ENCODE measurements at places on chromosomes 12 and 14. TPM values are rescaled to one million over a fixed set of nuclear protein-coding genes. Genes with fewer than 3 reads are reported as not detected.

- H3K4me3 ChIP-seq, result no peak overlapping the region
- H3K27ac ChIP-seq, result no peak overlapping the region
- DNase-seq, result peak; percentile 5
- no peaks in the 10 kb centered on the region for H3K36me3 ChIP-seq
Observed at GRCh38 chr12:102343361-102344121, 136.8 kb downstream of the IGF1 start.

GRCh38 chr14:102733326-102733725, 43.9 kb upstream of the TRAF3 start:
- H3K27ac ChIP-seq, result no peak overlapping the region
- no peaks in the 10 kb centered on the region for H3K4me1 ChIP-seq

The IL31 gene
- total RNA-seq, result not detected

GRCh38 chr14:73392329-73393257, 65.8 kb downstream of the NUMB start:
- H3K27me3 ChIP-seq, result no peaks in the 10 kb centered on the region
- no peaks in the 10 kb centered on the region for H3K4me1 ChIP-seq
- H3K36me3 ChIP-seq, result peaks cover 21% of the 10 kb centered on the region
- no peak overlapping the region for H3K27ac ChIP-seq
- no peak overlapping the region for H3K4me3 ChIP-seq

- H3K27ac ChIP-seq, result no peak overlapping the region
- no peak for DNase-seq
- H3K36me3 ChIP-seq, result no peaks in the 10 kb centered on the region
Observed at GRCh38 chr12:131903270-131904255, 9.1 kb downstream of the ULK1 start.

GRCh38 chr12:124898923-124899294, 15.5 kb downstream of the UBC start:
- no peaks in the 10 kb centered on the region for H3K4me1 ChIP-seq
- no peak for DNase-seq
- H3K4me3 ChIP-seq, result peak overlapping the region; percentile 22
- no peaks in the 10 kb centered on the region for H3K27me3 ChIP-seq

DNA sequence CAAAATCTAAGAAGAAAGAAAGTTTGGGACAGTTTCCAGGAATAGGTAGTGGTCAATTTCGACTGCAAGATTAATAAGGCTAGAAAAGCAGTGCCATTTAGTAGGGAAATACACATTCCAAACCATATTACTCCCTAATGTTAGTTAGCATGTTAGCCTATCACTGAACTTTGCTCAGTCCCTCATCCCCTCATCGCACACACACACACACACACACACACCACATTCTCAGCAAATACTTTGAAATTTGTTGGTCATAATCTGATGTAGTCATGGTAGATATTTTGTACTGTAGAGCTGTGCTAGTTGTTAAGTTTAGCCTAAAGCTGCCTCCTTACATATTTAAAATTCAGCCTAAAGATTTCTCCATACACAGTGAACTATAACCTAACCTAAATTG, 64.0 kb downstream of the MYF5 start:
- no peak overlapping the region for H3K27ac ChIP-seq
- H3K27me3 ChIP-seq, result no peaks in the 10 kb centered on the region
- peaks cover 13% of the 10 kb centered on the region for H3K4me1 ChIP-seq
- no peaks in the 10 kb centered on the region for H3K36me3 ChIP-seq

The MGAT4C gene
- total RNA-seq, result not detected

The KRT80 gene
- 0.38 TPM for total RNA-seq

- DNase-seq, result no peak
- no peak overlapping the region for H3K4me3 ChIP-seq
- no peaks in the 10 kb centered on the region for H3K27me3 ChIP-seq
- H3K36me3 ChIP-seq, result no peaks in the 10 kb centered on the region
- H3K4me1 ChIP-seq, result peaks cover under 1% of the 10 kb centered on the region
- H3K27ac ChIP-seq, result no peak overlapping the region
Observed at GRCh38 chr14:70692210-70692609, 50.5 kb downstream of the TTC9 start.

DNA sequence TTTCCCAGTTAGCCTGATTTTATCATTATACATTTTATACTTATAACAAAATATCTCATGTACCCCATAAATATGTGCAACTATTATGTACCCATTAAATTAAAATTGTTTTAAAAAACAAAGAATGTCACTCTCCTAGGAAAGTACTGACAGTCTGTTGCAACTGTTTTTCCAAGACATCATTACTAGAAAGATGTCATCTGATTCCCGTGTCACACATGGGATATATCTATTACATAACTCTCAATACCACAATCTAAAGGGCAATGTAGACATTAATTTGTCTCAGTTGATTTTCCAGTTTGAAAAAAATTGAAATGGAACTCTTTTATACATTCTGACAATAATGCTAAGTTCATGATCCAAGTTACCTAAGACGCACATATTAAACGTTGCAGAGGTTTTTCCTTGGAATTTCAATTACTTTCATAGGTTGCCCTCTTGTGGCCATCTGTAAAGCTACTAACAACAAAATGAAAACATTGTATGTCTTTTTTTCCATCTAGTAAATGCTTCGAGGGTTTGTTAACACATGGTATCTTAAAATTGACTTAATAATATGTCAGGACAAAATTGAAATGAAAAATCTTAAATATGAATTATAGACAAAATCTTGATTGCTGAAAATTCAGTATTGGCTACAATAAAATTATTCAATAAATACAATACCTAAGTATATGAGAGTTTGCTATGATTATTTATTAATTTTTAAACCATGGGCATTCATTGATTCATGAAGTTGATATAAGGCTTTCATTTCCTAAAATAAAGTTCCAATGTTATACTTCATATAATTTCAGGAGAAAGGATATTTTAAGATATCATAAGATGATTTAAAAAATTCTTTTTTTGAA, 131.6 kb downstream of the PPFIA2 start:
- H3K36me3 ChIP-seq, result no peaks in the 10 kb centered on the region
- H3K4me1 ChIP-seq, result no peaks in the 10 kb centered on the region
- no peak overlapping the region for H3K27ac ChIP-seq
- peak; percentile 77 for DNase-seq
- no peaks in the 10 kb centered on the region for H3K27me3 ChIP-seq

The DNAH10 gene
- total RNA-seq, result 0.11 TPM

The GLI1 gene
- total RNA-seq, result 0.63 TPM

The AICDA gene
- total RNA-seq, result not detected

The GLIPR1L1 gene
- not detected for total RNA-seq
